ENCODE measurements at places on chromosomes 2 and 18. TPM values are rescaled to one million over a fixed set of nuclear protein-coding genes. Genes with fewer than 3 reads are reported as not detected.

ONECUT2 gene
- total RNA-seq: 0.06 TPM

GRCh38 chr2:123518367-123518766 lies 506.7 kb upstream of the CNTNAP5 start:
- H3K27ac ChIP-seq: no peak overlapping the region
- H3K4me3 ChIP-seq: no peak overlapping the region
- H3K36me3 ChIP-seq: no peaks in the 10 kb centered on the region
- no peaks in the 10 kb centered on the region for H3K27me3 ChIP-seq
- no peak for DNase-seq

SPC25 gene
- total RNA-seq: not detected

DNA sequence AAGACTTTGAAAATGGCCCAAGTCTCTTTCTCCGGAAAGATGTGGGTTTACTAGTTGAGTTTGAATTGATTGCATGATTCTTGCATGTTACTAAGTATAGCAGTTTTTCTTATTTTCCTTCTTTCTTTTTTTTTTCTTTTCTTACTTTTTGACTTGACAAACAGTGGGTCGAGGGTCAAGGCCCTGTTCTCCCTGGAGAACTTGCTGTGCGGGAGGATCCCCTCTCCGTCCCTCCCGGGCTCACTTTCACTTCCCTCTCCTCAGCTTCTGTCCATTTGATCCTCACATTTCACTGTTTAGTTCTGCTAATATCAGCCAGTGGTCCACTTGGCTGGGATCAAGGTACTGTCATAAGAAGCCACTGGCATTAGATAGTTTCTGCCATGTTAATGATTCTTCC lies 767.4 kb downstream of the TDRD15 start:
- no peaks in the 10 kb centered on the region for H3K27me3 ChIP-seq
- no peaks in the 10 kb centered on the region for H3K4me1 ChIP-seq
- no peak overlapping the region for H3K27ac ChIP-seq
- DNase-seq: no peak
- no peaks in the 10 kb centered on the region for H3K36me3 ChIP-seq
- no peak overlapping the region for H3K4me3 ChIP-seq

RFTN2 gene
- total RNA-seq: 5.0 TPM

DNA sequence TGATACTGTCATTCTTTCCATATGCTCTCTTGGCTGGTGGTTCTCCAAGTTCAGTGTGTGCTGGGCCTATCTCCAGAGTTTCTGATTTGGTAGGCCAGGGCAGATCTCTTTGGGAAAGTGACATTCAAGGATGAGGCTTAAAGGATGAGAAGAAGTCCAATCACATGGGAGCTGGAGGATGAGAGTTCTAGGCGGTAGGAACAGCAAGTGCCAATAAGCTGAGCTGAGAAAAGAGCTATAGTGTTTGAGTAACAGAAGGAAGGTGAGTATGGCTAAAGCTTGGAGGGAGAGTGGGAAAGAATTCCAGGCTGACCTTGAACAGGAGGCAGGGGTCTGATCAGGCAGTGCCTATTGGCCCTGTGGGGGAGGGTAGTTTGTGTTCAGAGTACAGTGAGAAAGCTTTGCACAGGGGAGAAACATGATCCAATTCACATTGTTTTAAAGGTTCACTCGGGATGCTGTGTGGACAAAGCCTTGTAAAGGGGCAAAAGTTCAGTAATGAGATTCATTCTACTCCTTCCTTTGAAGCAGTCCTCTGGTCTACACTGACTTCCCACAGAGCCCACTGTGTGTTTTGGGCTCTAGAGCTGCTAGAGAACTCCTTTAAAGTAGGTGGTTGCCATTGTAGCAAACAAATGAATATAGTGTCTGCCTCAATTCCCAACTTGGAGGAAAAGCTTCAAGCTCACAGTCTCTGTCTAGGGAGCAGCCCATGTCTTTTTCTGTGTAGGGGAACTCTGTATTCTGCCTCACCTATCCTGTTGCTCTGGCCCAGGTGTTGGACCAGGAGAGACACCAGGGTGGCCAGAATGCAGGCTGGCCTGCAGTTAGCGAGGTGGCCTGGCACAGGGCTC lies 81.8 kb downstream of the FASTKD2 start:
- no peak for DNase-seq
- H3K4me1 ChIP-seq: no peaks in the 10 kb centered on the region
- no peaks in the 10 kb centered on the region for H3K27me3 ChIP-seq

DNA sequence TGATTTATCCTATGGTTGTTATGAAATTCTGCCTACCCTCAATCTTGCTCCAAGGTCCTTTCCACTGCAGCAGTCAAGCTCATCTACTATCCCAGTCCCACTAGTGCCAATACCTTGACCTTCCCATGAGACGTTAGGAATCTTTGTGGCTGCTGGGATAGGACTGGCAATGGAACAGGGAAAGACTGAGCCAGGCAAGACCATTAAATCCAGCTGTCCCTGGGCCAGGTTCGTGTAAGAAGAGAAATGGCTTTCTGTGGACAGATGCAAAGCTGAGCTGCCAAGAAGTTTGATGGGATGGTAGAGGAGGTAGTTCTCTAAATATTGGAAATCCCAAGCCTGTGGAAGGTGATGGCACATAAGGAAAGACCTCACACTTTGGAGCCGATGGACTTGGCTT lies 50.1 kb upstream of the TMEM17 start:
- H3K27me3 ChIP-seq: no peaks in the 10 kb centered on the region
- DNase-seq: no peak
- no peak overlapping the region for H3K27ac ChIP-seq
- H3K4me1 ChIP-seq: peaks cover 19% of the 10 kb centered on the region
- H3K4me3 ChIP-seq: no peak overlapping the region

HOXD12 gene
- total RNA-seq: not detected

DNA sequence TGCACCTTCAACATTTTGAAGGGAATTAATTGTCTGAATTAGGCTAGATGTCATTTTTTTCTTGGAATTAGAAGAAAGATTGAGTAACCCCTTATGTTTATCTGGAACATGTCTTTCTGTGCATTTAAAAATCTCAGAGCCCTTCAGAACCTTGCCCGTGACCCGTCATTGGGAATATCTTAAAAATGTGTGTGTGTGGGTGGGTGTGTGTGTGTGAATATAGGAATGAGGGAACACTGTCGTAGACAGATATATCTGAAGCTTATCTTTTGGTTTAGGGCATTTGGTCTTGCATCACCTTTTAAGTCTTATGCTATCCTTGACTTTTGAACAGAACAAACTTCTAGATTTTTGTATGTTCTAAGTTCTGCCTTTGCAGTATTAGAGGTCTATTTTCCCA lies 13.5 kb upstream of the IL1RL1 start:
- no peaks in the 10 kb centered on the region for H3K27me3 ChIP-seq
- no peak overlapping the region for H3K27ac ChIP-seq
- no peaks in the 10 kb centered on the region for H3K4me1 ChIP-seq
- no peaks in the 10 kb centered on the region for H3K36me3 ChIP-seq
- DNase-seq: no peak

MAB21L4 gene
- total RNA-seq: not detected

DYNAP gene
- total RNA-seq: not detected

ITGA6 gene
- total RNA-seq: 35.3 TPM

DNA sequence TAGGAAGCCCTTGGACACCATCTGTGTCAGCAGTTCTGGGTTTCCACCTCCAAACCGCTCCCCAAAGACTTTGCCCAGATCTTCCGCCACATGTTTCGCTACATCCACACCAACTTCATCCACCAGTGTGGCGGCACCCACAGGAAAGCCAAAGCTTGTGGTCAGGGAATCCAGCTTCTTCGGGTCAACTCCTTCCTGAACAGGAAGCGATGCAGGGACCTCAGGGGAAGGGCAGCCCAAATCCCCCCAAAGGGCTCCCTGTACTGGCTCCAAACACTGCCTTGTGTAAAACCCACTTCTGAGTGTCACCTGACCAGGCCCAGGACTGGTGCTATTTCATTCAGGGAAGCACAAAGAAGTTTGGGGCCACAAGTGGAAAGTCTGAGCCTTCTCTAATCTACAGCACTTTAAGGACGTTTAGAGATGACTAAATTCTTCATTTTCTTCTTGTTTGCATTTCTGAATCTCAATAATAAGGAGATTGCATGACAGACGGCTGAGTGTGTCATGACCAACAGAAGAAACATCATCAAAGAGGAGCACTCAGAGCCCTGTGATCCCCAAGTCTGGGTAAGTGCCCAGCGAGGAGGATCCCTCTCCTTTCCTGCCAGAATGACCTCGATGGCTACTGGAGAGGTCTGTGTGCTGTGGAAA lies 20.8 kb downstream of the GAREM2 start:
- no peaks in the 10 kb centered on the region for H3K27me3 ChIP-seq
- H3K4me3 ChIP-seq: no peak overlapping the region
- H3K36me3 ChIP-seq: peaks cover 89% of the 10 kb centered on the region
- H3K27ac ChIP-seq: no peak overlapping the region

Data from esophagus muscularis mucosa (tissue), 4 donors.